Stimulated activated CD4-positive, alpha-beta T cell treated with anti-CD3 and anti-CD28 coated beads, Interleukin-12 subunit alpha, Interleukin-12 subunit beta, amount 100 ng/mL, for 4 hours (primary cell): ENCODE measurements at places on chromosomes 13 and 19.

DNA sequence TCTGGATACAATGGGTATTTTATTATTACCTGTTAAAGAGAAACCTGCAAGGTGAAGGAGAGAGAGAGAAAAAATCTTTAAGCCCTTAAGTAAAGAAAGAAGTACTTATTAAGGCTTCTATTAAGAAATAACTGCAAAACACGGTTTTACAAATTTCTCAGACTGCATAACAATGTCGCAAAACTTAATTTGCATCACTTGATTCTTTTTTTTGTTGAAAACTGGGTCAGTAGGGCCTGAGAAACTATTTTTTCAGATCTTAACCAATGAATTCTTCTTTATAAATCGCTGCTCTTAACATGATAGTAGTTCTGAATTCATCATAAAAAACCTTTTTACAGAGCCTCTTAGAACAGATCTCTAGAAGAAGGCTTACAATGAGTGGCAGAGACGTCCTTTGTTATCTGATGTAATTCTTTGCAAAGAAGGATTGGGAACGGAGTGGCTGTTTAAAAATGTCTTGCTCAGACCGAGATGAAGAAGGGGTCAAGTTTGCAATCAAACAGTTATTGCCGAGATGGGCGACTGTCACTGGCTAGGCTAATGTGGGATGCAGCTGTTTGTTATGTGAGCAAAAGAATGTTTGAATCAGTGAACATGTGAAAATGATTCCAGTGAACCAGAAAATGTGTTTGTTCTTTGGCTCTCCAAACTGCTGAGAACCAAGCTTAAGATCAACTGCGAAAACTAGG, 76.3 kb downstream of the ZNF536 start:
- DNase-seq: no peak

- no peak for DNase-seq
These were observed 64.0 kb upstream of the TNFRSF19 start for GRCh38 chr13:23506071-23506806.

- no peak for DNase-seq
These were observed 412.2 kb upstream of the TSHZ3 start for GRCh38 chr19:31761281-31761913.

GRCh38 chr13:57409656-57410055, 221.9 kb upstream of the PCDH17 start:
- DNase-seq: no peak

DNA sequence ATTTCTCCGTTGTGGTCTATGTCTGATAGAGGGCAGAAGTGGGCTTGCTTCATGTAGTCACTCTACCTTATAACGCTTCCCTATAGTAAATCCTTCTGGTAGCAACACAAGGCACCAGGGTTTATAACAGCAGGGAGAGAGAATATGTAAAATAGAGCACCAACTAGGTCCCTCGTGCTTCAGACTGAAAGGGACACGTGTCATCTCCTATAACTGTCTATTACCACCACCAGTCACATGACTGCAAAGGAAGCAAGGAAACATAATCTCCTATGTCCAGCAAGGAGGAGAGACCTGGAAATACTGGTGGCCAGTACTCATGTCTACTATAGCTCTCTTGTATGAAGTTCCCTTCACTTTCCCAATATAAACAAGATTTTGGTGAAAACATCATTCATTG, 79.2 kb downstream of the SLAIN1 start:
- no peak for DNase-seq

DNA sequence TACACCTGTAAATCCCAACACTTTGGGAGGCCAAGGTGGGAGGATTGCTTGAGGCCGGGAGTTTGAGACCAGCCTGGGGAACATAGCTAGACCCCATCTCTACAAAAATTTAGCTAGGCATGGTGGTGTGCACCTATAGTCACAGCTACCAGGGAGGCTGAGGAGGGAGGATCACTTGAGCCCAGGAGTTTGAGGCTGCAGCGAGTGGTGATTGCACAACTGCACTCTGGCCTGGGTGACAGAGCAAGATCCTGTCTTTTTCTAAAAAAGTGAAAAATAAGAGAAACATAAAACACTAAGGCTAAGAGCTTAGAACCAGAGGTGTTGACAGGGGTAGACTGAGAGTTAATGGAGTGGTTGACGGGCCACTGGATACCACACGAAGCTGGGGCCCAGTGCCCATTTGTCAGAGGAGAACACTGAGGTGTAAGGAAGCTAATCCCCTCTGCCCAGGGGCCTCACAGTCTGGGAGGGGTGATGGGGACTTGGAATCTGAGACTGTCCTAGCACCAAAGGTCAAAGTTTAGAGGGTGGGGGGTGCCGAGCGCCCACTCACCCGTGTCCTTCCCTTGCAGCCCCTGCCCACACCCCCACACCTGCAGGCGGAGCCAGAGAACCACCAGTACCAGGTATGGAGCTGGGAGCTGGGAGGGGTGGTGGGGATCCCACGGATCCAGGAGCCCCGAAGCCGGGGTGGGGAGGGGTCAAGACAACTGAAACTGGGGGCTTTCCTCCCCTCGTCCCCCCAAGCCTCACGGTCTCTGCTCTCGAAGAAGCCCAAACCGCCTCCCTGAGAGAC, 10.9 kb downstream of the CEACAM19 start:
- DNase-seq: no peak

DNA sequence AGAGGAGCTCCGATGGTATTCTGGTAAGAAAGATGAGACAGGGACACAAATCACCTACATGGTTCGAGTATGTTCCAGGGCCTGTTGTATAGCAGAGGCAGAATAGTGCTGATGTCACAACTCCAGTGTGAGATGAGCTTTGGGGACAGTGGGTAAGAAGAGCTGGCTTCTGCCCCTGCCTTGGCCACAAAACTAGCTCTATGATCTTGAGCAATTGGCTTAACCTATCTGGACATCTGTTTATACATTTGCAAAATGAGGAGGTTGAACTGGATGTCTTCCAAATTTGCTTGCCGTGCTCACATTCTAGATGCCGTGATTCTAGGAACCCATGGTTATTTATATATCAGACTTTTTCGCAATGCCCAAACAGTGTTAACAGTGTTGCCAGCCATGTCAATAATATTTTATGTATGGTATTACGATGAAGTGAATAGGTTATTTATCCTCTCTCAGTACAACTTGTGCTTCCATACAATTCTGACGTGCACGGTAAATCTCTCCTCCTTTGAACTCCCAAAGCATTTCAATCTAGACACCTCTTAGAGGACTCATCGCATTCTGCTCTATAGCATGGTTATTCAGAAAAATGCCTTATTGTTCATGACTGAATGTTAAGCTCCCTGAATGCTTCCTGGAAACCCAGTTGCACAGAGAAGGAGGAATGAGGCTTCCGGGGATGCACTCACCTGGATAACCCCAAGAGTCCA, 316.0 kb downstream of the FOXO1 start:
- no peak for DNase-seq
